ENCODE measurements at places on chromosomes 1 and 21. TPM values are rescaled to one million over a fixed set of nuclear protein-coding genes. Genes with fewer than 3 reads are reported as not detected.

ANKRD65 gene
- total RNA-seq, result 10.1 TPM

GPR61 gene
- 0.29 TPM for total RNA-seq

SPATA6 gene
- 30.1 TPM for total RNA-seq

FCRL5 gene
- total RNA-seq, result 0.14 TPM

AMY1C gene
- total RNA-seq, result not detected

OVAAL gene
- total RNA-seq, result not detected

TMEM79 gene
- 9.6 TPM for total RNA-seq

DYNLT5 gene
- total RNA-seq, result 0.32 TPM

CCDC30 gene
- 8.4 TPM for total RNA-seq

GRCh38 chr1:199073166-199073565 is 434.3 kb downstream of the PTPRC start:
- DNase-seq, result no peak

- no peak for DNase-seq
Measured at GRCh38 chr1:30366911-30367310, 356.5 kb downstream of the MATN1 start.

GRCh38 chr1:147214842-147215539 is 10.1 kb downstream of the FMO5 start:
- no peak for DNase-seq

GRCh38 chr1:201254625-201255478 is 28.5 kb upstream of the PKP1 start:
- peak; percentile 38 for DNase-seq

GRCh38 chr1:24793447-24794129 is 48.3 kb downstream of the CLIC4 start:
- DNase-seq, result no peak

- peak; percentile 68 for DNase-seq
Measured at GRCh38 chr1:110106013-110106941, 6.0 kb upstream of the UBL4B start.

- no peak for DNase-seq
Measured at GRCh38 chr1:89692601-89693521, 59.9 kb downstream of the LRRC8C start.

- no peak for DNase-seq
Measured at GRCh38 chr1:83706354-83706938, 292.5 kb downstream of the TTLL7 start.

DNA sequence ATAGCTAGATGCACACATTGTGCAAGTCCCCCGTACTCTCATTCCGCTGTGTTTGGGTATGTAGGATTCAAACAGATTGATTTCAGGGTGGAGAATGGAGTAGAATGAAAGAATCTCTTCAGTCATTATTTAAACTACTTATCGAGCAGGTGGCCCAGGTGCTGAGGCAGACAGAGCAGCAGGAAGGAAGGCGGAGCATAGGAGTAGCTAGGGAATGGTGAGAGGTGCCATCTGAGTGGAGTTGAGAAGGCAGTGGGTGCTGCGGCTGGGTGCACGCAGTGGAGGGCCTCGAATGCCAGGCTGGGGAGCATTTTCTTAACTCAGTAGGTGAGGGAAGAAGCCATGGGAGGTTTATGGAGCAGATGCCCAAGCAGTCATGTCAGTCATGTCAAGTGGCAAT is 45.2 kb upstream of the CD101 start:
- DNase-seq, result no peak

DNA sequence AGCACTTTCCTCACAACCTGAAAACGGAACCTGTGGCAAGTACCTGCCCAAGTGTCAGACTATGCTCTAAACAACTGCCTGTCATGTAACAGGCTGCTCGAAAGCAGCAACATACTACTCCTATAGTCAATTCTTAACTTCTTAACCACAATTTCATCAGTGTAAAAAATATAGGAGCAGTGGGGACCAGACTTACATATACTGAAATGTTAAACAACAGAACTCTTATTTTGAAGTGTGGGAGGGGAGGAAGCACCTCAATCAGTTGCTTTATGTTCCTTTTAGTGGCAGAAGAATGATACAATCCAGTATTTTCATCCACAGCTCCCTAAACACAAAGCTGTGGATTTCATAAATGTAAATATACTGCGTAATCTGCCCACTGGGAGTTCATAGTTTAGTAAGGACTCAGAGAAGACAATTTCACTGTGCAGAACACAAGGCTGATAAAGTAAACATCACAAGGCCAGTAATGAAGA is 44.2 kb downstream of the WLS start:
- DNase-seq, result no peak

- DNase-seq, result no peak
Measured at GRCh38 chr21:45593162-45594022, 50.1 kb upstream of the PCBP3 start.

- no peak for DNase-seq
Measured at GRCh38 chr21:43303275-43304178, 123.4 kb downstream of the SIK1 start.

DNA sequence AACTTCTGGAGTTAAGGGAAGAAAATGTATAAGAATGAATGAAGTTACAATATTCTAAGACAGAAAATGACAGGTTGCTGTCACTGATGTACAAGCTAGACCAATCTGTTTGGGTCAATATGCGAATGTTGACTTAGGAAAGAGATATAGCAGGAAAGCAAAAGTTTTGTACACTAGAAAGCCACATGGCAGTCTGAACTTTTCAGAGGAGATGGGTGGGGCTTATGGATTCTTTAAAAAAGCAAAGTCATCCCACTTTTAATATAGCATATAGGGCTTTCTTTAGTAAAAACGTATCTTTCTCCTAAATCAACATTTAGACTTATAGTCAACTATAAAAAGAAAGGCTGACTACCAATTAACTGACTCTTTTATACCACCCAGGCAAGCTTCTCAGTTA is 381.2 kb downstream of the PTPRC start:
- no peak for DNase-seq

DNA sequence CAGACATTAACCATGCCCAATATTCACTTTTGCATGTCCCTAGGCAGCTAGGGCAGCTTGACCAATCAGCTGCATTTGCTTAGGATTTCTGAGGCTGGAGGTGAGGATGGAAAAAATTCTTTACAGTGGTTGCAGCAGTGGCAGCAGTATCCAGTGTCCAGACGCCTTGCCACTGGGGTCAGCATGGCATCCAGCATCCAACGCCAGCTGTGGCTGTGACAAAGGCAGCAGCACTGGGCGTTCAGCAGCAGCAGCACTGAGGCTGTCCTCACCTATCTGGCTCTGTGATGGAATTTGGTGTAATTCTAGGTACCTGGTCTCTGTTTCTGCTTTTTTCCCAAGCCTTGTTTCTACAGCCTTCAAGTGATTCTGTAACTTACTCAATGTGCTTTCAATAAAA is 15.5 kb downstream of the RHBDL2 start:
- no peak for DNase-seq

- no peak for DNase-seq
Measured at GRCh38 chr1:55153031-55153430, 62.1 kb downstream of the USP24 start.

- DNase-seq, result no peak
Measured at GRCh38 chr1:233033361-233033760, 83.0 kb downstream of the NTPCR start.

DNA sequence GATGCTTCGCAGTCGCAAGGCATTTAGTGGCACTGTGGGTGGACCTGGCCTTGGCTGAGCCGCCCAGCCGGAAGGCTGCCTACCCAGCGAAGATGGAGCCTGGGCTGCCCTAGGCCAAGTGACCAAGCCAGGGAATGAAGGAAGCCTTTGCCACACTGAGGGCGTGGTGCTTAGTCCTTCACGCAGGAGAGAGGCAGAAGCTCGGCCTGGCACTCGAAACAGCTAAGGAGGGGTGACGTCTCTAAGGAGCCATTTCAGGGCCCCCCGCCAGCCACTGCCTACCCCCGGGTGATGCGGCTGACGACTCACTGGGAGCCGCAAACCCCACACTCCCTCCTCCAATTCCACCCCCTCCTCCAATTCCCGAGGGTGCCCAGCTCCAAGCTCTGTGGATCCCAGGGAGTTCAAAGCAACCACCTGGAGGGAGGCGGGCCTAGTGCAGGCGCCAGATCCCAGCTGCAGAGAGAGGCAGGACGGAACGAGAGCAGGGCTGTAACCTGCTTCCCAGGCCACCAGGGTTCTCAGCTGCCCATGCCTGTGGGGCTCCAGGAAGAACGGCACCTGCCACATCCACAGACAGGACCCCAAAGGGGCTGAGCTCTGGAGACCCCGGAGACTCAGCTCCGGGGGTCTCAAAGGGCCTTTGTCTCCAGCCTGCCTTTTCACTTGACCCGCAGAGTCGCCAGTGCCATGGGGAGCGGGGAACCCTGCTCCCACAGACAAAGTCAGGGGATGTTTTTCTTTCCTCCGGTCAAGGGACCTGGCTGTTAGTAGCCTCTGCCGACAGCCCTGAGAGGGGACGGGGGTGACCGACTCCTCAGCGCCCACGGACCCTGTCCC is 75.8 kb downstream of the ARHGEF16 start:
- DNase-seq, result no peak

GRCh38 chr1:231214918-231215680 is 25.9 kb upstream of the GNPAT start:
- no peak for DNase-seq

DNA sequence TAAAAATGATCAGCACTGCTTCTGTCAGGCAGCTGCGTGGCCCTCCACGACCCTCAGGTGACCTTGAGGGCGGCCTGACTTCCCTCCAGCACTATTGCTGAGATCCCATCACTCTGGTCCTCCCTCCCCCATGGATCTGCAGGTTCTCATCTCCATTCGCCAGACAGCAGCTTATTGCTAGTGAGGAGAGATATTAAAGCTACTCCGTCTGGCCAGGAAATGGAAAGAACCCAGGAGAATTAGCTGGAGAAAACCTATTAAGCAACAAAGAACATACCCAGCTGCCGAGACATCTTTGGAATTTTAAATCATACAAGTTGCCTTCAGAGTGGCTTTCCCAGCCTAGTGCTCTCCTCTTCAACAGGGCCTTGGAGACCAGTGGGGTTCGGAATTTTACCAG is 25.7 kb upstream of the KCNN3 start:
- no peak for DNase-seq

DNA sequence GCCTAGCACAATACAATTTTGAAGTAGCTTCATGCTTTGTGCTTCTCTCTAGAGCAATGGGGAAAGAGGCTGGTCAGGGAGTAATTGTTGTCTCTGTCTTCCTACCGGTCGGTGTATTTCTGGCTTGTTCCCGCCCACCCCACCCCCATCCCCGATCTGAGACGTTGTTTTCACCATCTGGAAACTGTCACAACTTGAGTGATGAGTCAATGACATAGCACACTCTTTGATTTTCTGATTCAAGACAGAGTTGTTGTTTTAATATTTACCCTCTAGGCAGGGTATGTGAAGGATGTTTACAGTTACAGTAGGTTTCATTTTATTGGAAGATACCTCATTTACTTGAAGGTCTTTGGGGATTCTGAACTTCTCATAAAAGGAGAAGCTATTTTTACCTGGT is 7.0 kb downstream of the IL12RB2 start:
- no peak for DNase-seq

- no peak for DNase-seq
Measured at GRCh38 chr21:42303443-42303842, 11.8 kb downstream of the TFF3 start.

DNA sequence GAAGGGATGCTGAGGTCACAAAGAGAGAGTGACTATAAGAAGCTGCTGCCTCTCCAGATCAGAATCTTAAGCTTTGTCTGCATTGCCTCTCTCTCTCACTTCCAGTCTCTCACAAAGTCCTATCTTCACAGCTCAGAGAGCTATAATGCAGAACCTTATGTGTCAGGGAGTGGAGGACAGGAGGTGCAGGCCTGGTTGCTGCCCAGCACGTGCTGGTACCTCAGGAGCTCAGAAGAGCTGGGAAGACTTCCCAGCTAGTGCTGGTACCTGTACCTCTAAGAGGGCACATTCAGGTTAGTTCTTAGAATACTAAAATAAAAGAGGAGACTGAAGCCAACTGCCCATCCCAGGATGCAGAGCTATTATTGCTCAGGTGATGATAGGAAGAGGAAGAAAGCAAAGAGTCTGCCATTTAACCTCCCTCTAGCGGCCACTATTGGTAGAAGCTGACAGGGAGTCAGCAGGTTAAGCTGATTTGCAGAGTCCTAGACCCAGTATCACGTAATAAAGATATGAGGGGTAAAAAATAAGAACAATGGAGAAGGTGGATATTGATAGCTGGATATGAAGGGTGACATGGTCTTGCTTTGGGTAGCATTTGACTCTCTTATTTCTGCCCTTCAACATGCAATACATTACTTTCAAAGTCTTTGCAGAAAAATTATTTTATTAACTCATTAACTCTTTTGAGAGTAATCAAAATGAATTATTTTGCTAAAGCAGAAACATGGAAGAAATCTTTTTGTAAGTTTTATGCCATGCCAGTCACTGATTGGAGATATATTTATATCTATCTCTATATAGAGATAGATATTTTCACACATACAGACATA is 138.1 kb upstream of the HMCN1 start:
- peak; percentile 34 for DNase-seq

- no peak for DNase-seq
Measured at GRCh38 chr1:154485910-154486496, 16.0 kb upstream of the TDRD10 start.

DNA sequence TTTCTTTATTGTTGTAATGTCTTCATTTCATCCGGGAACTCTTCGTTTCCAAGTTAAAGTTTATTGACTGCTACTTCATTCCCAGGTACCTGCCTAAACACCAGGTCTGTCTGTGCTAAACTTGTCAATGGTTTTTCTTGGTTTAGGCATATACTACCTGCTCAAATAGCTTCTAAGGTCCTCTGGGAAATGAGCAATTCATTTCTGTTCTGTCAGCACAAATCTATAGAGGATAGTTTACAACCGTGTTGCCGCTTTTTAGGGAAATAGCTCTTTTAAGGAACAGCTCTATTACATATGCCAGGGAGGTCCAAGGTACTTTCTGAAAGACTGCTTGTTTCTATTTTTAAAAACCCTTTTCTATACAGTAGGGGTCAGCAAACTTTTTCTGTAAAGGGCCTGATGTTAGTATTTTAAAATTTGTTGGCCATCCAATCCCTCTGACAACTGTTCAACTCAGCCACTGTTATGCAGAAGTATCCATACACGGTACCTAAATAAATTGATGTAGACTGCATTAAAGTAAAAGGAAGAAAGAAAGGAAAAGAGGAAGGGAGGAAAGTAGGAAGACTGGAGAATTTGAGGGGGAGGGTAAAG is 222.7 kb upstream of the PTBP2 start:
- no peak for DNase-seq

GRCh38 chr1:67158401-67158800 is 7.9 kb upstream of the IL23R start:
- no peak for DNase-seq

DNA sequence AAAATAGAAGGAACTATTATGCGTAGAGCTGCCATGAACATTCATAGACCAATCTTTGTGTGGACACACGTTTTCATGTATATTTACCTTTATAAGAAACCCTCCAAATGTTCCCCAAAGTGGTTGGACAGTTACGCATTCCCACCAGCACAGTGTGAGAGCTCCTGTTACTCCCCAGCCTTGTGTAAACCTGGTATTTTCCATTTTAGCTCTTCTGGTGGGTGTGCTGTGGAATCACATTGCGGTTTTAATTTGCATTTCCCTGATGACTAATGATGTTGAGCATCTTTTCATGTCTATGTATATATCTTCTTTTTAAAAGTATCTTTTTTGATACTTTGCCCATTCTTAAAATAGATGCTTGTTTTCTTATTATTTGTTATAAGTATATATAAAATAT is 3.2 kb upstream of the UBASH3A start:
- DNase-seq, result no peak

GRCh38 chr1:45002650-45003645 is 8.2 kb downstream of the HECTD3 start:
- no peak for DNase-seq

- DNase-seq, result no peak
Measured at GRCh38 chr1:103492003-103492625, 33.4 kb upstream of the RNPC3 start.

Data from mucosa of gallbladder (tissue), 1 donor.